ENCODE measurements at places on chromosomes 1 and 21.

- DNase-seq: no peak
These were observed 10.1 kb upstream of the IL10RB start for GRCh38 chr21:33256019-33256418.

GRCh38 chr1:226654668-226655055 lies 84.4 kb downstream of the ITPKB start:
- no peak for DNase-seq

- DNase-seq: no peak
These were observed 7.0 kb downstream of the RD3 start for GRCh38 chr1:211484755-211485479.

GRCh38 chr1:174657893-174658292 lies 210.1 kb downstream of the GPR52 start:
- no peak for DNase-seq

- no peak for DNase-seq
These were observed 316.9 kb upstream of the VAMP3 start for GRCh38 chr1:7454052-7454815.

DNA sequence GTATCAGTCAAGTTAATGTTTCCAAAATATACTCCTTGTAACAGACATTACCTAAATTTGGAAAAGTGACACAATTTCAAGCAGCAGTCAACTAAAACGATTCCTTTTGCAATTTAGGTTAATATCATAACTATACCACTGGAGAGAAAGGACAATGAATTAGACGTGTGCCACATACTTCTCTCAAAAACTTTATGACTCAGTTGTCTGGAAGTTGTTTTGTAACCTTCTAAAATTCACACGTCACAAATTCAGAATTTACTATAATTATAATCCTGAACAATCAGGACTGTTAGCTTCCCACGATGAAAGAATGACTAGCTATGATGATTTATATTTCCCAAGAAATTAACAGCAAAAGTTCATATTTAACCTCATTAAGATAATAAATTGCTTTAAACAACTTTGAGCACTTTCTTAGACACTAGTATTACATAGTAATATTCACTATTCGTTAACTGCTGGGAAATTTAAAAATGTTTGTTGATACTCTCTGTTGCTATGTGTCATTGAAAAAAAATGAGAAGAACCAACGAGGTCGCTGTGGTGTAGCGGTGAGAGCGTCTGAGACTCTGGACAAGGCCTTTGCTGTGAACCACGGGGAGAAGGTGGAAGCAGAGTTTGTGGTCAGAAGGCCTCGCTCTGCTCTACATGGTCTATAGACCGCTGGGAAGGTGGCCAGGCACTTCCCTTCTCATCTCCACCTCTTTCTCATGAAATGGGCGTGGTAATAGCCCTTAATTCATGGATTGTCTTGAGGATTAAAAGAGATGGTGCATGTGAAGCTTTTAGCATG lies 27.9 kb upstream of the BATF3 start:
- DNase-seq: no peak

DNA sequence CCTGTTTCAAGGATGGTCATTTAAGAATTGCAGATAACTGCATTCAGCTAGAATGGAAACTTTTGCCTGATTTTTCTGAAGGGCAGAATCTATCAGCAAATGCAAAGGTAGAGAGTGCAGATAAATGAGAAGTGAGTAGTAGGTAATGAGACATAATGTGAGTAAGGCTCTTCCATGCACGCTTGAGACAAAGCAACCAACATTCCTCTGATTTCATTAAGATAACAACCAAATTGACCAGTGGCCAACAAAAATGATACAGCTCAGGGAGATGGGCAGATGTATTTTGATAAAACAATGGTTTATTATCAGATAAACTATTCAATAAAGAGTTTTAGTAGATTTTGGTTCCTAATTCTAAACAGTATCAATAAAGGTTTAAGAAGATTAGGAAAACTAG lies 404.4 kb upstream of the PBX1 start:
- DNase-seq: no peak

- DNase-seq: no peak
These were observed at the start of gene BECN2 for GRCh38 chr1:241957692-241958494. Gene BECN2 (plus strand): TSS chr1:241957767. CDS start chr1:241957767, 0 bp downstream.

GRCh38 chr1:119340861-119341261 lies 27.7 kb upstream of the HAO2 start:
- DNase-seq: no peak

- no peak for DNase-seq
These were observed 194.5 kb upstream of the PLD5 start for GRCh38 chr1:242718967-242719366.

GRCh38 chr1:52702886-52703787 lies 5.0 kb upstream of the COA7 start:
- peak; percentile 94 for DNase-seq

GRCh38 chr1:219897914-219898313 lies 30.4 kb downstream of the SLC30A10 start:
- DNase-seq: no peak

DNA sequence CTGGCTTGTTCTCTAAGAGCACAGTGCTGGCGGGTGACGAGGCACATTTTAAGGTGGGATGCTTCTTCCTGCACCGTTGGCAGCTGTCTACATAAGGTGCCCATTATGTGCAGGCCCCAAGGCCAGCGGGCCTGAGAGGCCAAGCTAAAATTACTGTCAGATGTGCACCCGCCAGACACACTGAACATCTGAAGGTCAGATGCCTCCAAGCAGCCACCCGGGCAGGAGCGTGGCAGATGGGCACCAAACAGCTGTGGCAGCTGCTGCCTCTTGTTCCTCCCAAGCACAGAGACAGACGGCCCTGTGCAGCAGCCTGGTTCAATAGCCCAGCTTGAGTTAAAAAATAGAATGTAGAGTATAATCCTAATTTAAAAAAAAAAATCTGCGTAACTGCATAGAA lies 211.9 kb upstream of the EDN2 start:
- no peak for DNase-seq

GRCh38 chr1:229258031-229258756 lies 12.7 kb upstream of the RAB4A start:
- no peak for DNase-seq

DNA sequence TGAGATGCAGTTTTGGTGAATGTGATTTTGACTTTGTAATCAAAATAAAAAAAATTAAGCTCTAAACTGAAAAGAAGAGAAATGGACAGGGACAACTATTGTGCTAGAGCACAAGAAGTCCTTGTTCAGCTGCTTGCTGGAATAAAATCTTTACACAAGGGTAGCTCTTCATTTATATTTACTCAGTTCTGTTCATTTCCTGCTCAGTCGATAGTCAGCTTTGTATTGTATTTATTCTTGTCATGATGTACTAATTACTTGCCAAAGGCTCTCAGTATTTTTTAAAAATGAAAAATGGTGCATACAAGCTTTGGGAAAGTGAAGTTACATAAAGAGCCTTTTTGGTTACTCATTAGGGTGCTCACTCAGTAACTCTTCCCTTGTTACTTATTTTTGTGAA lies 17.8 kb downstream of the F5 start:
- no peak for DNase-seq

GRCh38 chr1:9251501-9251900 lies 16.9 kb downstream of the H6PD start:
- DNase-seq: no peak

GRCh38 chr1:48068206-48068605 lies 71.0 kb upstream of the TRABD2B start:
- no peak for DNase-seq

GRCh38 chr1:154572468-154573167 lies 5.0 kb downstream of the CHRNB2 start:
- no peak for DNase-seq

- no peak for DNase-seq
These were observed 287.7 kb downstream of the SDCCAG8 start for GRCh38 chr1:243543501-243543900.

- no peak for DNase-seq
These were observed 19.4 kb downstream of the CXADR start for GRCh38 chr21:17532292-17532691.

DNA sequence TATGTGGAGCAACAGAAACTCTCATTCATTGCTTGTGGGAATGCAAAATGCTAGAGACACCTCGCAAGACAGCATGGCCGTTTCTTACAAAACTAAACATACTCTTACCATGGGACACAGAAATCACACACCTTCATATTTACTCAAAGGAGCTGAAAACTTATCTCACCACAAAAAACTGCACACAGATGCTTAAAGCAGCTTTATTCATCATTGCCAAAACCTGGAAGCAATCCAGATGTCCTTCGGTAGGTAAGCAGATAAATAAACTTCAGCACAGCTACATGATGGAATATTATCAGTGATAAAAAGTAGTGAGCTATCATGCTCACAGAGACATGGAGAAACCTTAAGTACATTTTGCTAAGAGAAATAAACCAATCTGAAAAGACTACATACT lies 124.3 kb downstream of the RERE start:
- no peak for DNase-seq

- DNase-seq: no peak
These were observed 2.8 kb downstream of the FCRL6 start for GRCh38 chr1:159804924-159805323.

GRCh38 chr1:150566589-150567340 lies 12.6 kb downstream of the MCL1 start:
- no peak for DNase-seq

DNA sequence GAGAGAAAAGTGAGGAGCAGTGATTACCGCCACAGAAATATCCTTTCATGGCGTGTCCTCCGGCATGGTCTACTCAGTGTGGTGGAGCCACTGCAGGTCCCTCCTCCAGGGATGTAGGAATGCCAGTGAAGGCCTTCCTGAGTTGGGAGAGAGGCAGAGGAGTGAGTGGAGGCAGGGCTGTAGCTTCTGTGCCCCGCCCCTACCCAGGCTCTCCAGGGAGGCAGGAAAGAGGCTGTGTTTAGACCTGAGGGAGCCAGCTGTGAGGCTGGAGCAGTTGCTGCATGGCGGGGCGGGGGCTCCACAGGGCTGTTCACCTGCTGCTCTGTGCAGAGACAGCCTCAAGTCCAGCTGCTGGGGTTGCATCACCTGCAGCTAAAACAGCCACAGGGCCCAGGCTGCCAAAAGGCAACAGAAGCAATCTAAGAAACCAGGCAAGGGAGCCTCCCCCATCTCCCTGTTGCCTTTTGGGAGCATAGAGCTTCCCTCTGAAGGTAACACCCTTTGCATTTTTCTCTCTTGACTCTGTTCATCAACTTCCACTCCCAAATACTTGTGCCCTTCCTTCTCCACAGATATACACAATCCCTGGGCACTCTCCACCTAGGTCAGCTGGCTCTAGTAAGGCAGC lies 801 bp upstream of the ANXA9 start:
- peak; percentile 70 for DNase-seq

- DNase-seq: no peak
These were observed 63.8 kb downstream of the CD34 start for GRCh38 chr1:207847116-207847515.

DNA sequence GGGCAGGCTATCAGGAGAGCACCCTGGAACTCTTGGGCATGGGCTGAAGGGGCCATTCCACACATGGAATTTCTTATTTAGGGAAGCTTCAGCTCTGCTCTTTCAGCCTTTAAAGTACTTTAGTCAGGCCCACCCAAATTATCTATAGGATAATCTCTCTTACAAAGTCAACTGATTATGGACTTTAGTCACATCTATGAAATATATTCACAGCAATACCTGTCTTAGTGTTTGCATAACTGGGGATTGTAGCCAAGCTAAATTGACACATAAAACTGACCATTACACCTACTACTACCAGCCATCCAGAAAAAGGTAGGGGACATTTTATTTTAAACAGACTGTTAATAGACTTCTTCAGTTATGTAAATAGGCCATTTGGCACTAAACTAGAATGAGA lies 114.9 kb upstream of the VANGL1 start:
- DNase-seq: no peak

DNA sequence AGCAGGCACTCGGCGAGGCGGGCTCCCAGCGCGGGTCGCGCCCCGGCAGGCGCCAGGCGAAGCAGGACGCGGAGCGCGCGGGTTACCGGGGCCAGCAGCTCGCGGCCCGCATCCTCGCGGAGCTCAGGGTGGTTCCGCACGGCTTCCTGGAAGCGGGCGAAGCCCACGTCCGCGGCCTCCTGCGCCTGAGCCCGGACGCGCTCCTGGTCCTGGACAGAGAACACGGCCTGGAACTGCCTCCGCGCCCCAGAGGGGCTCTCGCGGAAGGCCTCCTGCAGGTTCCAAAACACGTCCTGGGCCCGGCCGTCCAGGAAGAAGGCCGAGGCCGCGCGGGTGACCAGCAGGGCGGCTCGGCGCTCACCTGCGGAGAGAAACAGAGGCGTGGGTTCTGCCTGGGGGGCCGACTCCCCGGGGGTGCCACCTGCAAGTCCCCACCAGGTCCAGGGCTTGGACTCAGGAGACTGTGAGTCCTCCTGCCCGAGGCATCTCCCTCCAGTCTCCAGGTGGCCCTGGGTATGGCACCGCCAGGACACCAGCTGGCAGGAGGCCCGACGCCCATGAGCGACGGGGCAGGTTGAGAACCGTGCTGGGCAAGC lies 11.4 kb downstream of the TTC34 start:
- DNase-seq: no peak

DNA sequence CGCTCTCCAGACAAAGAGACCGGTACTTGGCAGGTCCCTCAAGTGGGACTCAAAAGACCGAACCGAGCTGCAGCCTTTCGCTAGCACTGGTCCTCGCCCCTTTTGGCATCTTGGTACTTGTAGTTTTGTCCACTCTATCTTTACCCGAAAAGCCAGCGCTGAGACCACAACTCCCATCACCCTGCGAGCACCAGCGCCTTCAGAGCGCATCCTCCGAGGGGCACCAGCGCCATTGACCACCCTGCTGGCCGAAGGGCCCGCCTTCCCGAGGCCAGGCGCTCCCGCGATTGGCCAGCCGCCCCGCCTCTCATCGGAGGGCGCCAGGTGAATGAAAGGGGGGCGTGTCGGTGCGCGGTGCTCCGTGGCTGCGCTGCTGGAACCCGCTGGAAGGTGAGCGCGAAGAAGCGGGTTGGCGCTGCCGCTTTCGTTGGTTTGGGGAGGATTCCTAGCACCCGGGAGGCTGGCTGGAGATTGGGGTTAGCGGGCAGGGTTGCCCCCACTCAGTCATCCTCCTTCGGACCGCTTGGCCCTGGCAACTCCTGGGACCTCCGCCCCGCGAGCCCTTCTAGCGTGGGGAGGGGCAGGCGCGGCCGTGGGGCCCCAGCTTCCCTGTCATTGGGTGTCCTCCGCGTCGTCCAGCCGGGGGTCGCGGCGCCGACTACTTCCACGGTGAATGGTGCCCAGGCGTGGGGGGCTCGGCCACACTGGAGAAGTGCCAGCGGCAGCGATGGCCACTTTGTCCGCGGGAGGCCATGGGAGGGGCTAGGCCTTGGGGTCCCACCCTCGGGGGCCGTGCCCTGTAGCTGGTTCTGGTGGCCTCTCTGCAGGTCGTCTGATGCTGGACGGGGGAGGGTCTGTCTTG lies at the start of gene ZBTB8B:
TSS of gene ZBTB8B (plus strand) at position 357 of the 862 bp plus-strand sequence. CDS start 5,553 bp downstream, outside the sequence.
- DNase-seq: peak; percentile 73
